ENCODE measurements at places on chromosomes 7 and 10.
A peak's percentile ranks its signal among the peaks of the same experiment; 100 is the strongest.

- DNase-seq, result no peak
Observed at GRCh38 chr10:124470544-124471434, 9.2 kb downstream of the LHPP start.

DNA sequence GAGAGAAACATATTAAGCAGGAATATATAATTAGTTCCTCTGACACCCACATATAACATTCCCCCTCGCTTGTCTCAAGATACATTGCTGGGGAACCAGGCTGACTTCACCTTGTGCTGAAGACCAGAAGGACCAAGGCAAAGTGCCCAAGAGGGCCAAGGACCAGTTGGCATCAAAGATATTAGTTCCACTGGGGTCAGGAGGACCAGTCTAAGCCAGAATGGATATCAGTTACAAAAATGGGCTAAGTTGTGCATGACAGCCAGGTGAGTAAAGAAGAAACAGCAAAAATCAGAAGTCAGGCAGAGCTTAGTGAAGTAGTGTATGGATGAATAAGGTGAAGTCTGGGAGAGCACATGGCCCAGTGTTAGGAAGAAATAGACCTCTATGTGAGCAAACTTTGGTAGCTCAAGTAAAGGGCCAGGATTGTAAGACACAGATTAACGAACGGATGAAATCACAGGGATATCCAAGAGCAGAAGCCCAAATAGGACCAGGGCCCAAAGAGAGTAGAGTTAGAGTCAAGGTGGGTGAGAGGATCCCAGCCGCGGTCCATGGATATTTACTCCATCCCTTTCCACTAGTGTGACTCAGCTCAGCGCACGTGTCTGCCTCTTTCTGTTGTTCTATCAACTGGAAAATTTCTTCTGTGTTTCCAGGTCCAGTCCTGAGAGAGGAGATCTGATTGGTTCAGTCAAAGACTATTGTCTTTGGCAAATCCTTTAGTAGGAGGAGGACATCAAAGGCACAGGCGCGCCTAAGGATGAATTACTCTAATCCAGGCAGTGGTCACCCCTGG lies 5.0 kb downstream of the CALD1 start:
- DNase-seq, result no peak

DNA sequence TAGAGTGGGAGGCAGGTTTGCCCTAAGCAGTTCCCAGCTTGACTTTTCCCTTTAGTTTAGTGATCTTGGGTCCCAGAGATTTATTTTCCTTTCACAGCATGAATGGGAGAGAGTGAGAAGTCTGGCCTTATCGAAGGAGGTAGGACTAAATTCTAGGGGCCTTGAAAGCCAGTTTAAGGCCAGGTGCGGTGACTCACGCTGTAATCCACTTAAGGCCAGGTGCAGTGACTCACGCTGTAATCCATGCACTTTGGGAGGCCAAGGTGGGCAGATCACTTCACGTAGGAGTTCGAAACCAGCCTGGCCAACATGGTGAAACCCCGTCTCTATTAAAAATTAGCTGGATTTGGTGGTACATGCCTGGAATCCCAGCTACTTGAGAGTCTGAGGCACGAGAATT lies 392.2 kb downstream of the ACTR3B start:
- no peak for DNase-seq

DNA sequence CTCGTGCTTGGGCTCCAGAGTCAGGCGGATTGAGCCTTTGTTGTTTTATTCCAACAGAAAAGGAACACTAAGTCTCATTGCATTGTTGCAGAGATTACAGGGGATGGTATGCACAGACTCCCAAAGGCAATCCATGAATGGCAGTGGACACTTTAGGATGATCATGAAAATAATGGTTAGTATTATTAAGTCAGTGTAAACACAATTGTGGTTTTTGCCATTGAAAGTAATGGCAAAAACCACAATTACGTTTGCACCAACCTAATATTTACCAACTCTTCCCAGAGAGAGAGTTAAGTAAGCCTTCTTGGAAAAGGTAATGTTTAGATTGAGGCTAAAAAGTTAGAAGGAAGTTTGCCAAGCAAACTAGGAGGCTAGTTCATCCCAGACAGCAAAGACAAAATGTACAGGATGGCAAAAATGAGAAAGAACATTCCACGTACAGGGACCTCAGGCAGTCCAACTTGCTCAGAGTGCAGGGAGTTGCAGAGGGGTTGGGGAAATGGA lies 72.9 kb upstream of the AMPH start:
- no peak for DNase-seq

DNA sequence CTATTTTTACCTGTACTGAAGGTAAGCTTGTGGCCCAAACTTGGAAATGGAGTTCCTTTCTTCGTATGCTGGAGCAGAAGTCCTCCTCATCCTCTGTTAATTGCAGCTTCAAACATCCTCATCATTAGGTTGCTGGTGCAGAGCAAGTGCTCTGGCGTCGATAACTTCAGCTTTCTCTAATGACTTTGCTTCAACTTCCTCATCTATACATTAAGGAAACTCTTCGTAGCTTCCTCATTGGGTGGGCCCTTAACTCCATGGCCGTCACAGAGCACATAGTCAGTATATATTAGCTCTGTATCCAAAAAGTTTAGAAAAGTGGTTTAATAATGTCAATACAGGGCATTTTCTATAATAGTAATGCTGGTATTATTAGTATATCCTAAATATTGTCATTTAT lies 447.7 kb downstream of the SUGCT start:
- DNase-seq, result no peak

GRCh38 chr10:61399406-61399805 lies 53.8 kb downstream of the TMEM26 start:
- DNase-seq, result no peak

DNA sequence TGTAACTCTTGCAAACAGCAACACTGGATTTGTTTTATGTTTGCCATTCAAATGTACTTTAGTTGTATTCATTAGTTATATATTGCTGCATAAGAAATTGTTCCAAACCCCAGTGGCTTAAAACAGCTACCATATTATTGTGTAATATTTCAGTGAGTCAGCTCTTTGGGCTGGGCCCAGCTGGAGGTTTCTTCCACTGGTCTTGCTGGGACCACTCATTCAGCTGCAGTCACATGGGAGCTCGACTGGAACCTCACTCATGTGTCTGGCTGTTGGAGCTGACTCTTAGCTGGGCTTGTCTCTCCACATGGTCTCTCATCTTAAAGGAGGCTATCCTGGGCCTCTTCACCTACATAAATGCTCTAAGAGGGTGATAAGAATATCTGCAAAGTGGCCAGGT lies 23.2 kb upstream of the PIP4K2A start:
- peak; percentile 8 for DNase-seq

Measured in ELF-1 (cell line).